ENCODE measurements at places on chromosomes 3 and 15.

DNA sequence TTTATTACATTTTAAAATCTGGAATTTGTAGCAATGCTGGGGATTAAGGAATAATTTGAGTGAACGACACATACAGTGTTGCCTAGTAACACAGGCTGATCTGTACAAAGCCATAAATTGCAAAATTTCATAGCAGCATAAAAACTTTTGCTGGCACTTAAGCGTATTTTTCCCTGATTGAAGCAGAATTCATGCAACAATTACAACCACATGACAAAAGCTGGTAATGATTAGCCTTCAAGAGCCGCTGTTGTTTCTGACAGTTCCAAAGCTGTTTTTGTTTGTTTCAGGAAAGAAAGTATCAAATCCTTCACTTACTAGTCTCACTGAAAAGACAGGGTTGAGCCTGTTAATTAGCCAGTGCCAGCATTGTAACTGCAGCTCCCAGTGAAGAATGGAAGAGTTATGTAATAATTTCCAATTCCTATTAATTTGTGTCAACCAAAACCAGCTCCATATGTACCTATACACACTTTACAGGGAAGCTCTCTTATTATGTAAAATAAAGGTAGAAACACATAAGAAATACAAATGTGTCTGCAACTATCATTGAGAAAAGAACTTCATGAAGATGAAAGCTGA, 60.7 kb downstream of the AGTR1 start:
- DNase-seq, result no peak

GRCh38 chr3:179398574-179399231, 51.2 kb downstream of the MFN1 start:
- DNase-seq, result no peak

- DNase-seq, result no peak
Observed at GRCh38 chr3:155012584-155012983, 67.5 kb upstream of the MME start.

DNA sequence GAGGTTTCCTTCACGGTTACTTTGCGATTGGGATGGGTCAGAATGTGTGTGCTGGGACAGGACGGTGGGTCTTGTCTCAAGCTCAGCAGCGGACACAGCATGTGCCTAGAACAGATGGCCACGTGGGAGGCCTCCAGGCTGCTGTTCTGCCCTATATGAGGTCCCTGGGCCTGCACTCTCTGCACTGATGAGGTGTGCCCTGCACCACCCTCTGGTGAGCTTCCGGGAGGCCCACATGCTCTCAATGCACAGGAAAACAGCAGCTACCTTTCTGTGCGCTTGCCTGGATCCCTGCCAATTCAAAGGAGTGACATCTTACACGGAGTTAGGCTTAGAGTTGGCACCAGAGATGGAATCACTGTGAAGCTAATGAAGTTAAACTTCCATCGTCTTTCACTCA, 59.8 kb downstream of the BOC start:
- DNase-seq, result no peak

DNA sequence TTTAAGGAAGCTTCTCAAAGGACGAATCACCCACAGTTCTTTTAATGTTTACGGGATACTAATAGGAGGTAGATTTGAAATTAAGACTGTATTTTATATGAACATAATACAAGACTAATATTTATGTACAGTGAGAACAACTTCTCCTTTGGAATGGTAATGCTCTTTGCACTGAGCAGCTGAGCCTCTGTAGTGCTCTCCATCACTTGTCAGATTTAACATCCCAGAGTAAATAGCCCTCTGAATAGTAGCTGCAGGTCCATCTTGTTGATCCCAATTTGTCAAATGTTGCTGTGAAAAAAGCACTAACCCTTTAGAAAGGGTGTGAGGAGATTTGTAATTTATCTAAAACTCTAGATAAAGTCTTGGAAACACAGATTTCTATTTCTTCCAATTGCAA, 351.4 kb upstream of the KCNMB2 start:
- DNase-seq, result no peak

- no peak for DNase-seq
Observed at GRCh38 chr3:33803894-33804526, 5.6 kb downstream of the PDCD6IP start.

DNA sequence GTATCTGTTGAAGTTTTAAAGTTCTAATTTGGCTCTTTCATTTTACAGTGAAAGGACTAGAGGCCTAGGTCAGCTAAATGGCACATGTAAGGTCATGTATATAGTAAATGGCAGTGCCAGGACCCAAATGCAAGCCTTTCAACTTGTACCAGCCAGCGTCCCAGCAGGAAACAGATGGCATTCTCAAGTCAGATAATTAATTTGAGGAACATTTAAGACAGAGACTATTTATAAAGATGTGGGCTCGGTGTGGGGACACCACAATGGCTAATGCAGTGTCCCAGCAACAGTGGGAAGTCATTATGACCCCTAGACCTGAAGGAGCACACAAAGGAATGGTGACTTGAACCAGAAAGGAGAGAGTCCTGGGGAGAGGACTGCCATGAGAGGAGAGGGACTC, 6.1 kb downstream of the MINDY4B start:
- DNase-seq, result no peak

GRCh38 chr3:120022729-120023128, 71.5 kb downstream of the GSK3B start:
- DNase-seq, result no peak

- no peak for DNase-seq
Observed at GRCh38 chr3:42367903-42368302, 42.5 kb downstream of the LYZL4 start.

Data from activated CD8-positive, alpha-beta memory T cell treated with anti-CD3 and anti-CD28 coated beads, Interleukin-2, amount 50 U/mL, for 48 hours (primary cell).